A549 treated with CORT108297 at 1 μM for 4 hours (cell line): ENCODE measurements at places on chromosomes 1 and 21. TPM values are rescaled to one million over a fixed set of nuclear protein-coding genes. Genes with fewer than 3 reads are reported as not detected.

The PLPPR5 gene
- total RNA-seq = not detected in 5 replicates

The IFFO2 gene
- total RNA-seq = 11.0 to 17.6 TPM (median 14.0 TPM) in 5 replicates

The PYCR2 gene
- total RNA-seq = 49.2 to 65.6 TPM (median 63.2 TPM) in 5 replicates

The FNDC7 gene
- 0.02 to 0.07 TPM (median 0.05 TPM) in 3 of 5 replicates, not detected in the others for total RNA-seq

The EFNA3 gene
- 3.4 to 5.1 TPM (median 4.7 TPM) in 5 replicates for total RNA-seq

The AKR7A3 gene
- total RNA-seq = 0.09 to 0.21 TPM (median 0.14 TPM) in 5 replicates

The AIRE gene
- not detected in 5 replicates for total RNA-seq

The C1orf141 gene
- not detected in 5 replicates for total RNA-seq

The SPOCD1 gene
- total RNA-seq = 4.0 to 6.3 TPM (median 4.6 TPM) in 5 replicates
